ENCODE measurements at places on chromosomes 12 and 14.
A peak's percentile ranks its signal among the peaks of the same experiment; 100 is the strongest.

DNA sequence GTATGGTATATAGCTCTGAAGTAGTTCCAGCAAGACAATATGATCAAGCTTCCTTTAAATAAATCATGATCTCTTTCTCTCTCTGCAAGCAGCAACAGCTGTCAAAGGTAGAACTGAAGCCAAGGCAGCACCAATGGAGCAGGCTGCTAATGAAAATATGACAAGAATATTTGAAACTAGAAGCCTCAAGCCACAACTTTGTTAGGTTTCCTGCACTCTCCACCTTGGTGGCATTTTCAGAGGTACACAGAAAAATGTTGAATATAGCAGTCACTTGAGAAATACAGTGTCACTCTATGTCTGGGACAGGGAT lies 43.8 kb upstream of the PSMA6 start:
- no peak for DNase-seq

GRCh38 chr14:70350078-70350477 lies 9.4 kb downstream of the COX16 start:
- DNase-seq, result no peak

DNA sequence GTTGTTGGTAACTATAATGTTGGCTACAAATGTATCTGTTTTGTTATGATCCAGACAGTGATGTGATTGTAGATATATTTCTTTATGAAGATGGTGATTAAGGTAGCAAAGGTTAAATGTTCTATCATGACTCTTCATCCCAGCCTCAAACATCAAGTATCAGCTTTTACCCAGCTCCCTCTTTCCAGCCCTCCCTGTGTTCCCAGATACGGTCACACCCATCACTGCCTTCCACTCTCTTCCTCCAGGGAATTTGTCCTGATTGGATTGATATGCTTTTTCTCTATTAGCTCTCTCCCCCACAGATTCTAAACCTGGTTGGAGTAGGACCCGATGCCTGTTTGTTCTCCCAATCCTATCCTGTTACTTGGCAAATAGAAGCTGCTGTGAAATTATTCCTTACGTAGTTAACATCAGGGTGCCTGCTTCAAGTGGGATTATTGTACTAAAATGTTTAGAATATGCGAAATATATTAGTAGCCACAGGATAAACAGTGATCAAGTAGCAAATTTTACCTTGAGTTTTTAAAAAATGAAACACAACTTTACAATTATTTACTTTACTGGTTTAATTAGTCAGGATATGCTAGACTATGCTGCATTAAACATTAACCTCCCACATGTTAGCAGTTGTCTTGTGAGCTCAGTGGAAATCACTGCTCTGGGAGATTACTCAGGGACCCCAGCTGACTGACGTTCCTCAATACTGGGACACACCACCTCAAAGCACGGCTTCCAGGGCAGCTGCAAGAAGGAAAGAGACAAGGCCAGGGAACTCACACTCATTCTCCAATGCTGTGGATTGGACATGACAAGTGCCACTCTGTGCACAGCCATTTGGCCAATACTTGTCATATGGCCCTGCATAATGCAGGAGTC lies 165.3 kb downstream of the ALX1 start:
- DNase-seq, result no peak

DNA sequence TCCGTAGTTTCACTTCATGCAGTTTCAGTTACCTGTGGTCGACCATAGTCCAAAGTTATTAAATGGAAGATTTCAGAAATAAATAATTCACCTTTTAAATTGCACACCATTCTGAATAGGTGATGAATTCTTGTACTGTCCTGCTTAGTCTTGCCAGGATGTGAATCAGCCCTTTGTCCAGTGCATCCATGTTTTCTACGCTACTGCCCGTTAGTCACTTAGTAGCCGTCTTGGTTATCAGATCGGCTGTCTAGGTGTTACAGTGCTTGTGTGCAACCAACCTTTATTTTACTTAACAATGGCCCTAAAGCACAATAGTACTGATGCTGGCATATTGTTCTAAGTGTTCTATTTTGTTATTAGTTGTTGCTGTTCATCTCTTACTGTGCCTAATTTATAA lies 146.7 kb downstream of the ACSS3 start:
- DNase-seq, result no peak

DNA sequence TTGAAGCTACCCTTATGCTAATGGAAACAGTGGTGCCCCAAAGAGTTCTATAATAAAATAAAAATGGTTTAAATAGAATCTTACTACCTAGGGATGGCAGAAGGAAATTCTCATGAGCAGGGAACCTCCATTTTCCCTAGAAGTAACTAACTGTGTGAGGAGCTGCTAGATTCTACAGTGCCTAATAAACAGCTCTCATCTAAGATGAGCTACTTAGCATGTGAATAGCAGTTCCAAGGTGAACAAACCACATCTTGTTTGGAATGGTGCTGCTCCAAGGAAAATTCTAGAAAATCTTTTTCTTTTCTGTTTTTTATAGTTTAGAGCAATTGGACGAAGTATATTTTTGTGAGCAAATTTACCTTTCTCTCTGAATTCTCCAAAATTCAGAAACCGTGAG lies 1015.3 kb upstream of the NOVA1 start:
- DNase-seq, result no peak

GRCh38 chr12:92206596-92206995 lies 61.0 kb upstream of the BTG1 start:
- DNase-seq, result no peak

DNA sequence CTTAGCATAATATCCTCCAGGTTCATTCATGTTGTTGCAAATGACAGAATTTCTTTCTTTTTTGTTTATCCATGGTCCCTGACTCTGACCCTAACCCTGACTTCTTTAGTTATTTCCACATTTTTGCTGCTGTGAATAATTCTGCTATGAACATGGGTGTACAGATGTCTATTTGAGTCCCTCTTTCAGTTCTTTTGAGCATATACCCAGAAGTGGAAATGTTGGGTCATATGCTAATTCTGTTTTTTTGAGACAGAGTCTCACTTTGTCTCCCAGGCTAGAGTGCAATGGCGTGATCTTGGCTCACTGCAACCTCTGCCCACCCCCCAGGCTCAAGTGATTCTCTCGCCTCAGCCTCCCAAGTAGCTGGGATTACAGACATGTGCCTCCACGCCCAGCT lies 33.1 kb downstream of the KNTC1 start:
- DNase-seq, result no peak

DNA sequence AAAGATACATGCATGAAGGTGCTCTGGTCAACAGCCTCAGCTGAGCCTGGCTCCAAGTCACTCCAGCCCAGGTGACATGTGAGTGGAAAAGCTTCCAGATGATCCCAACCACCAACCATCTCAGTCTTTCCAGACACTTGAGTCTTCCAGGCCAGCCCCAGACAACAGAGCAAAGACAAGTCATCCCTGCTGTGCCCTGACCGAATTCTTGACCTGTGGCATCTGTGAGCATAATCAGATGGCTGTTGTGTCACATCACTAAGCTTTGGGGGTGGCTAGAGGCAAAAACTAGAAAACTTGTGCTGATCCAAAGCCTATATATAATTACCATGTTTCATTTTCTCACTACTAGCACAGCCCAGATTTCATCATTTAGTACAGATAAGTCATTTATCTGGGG lies 50.8 kb upstream of the ISM2 start:
- DNase-seq, result no peak

GRCh38 chr12:51951843-51952722 lies 584 bp downstream of the ACVR1B start:
- no peak for DNase-seq

GRCh38 chr12:77578466-77579220 lies 252.1 kb upstream of the NAV3 start:
- peak; percentile 46 for DNase-seq

GRCh38 chr14:103611215-103611614 lies 17.8 kb upstream of the KLC1 start:
- DNase-seq, result no peak

DNA sequence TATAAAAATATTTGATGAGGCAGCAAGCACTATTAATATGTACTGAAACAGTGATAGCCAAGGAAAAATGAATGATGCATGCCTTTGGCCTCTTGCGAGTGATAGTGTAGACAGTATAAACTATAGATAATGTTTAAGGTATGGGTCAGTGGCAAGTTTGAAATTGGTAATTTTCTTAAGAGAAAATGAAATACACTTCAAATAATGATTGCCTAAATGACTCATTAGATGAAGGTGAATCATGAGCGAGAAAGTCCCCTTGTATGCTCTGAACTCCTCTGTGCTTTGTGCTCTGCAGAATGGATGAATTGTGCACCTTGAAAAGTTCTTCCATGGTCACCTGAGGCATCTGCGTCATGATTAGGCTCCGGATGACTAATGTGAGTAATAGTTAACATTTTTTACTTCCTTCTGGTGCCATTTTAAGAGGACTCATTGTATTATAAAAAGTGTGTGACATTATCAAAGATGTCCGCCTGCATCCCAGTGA lies 84.9 kb upstream of the RTL1 start:
- DNase-seq, result no peak

GRCh38 chr12:70186436-70186835 lies 56.8 kb upstream of the CNOT2 start:
- no peak for DNase-seq

- no peak for DNase-seq
These were observed 17.3 kb downstream of the KLRB1 start for GRCh38 chr12:9590441-9590840.

GRCh38 chr12:72605975-72606374 lies 333.8 kb downstream of the TRHDE start:
- DNase-seq, result no peak
